ENCODE measurements at places on chromosomes 4 and X. TPM values are rescaled to one million over a fixed set of nuclear protein-coding genes. Genes with fewer than 3 reads are reported as not detected.

DNA sequence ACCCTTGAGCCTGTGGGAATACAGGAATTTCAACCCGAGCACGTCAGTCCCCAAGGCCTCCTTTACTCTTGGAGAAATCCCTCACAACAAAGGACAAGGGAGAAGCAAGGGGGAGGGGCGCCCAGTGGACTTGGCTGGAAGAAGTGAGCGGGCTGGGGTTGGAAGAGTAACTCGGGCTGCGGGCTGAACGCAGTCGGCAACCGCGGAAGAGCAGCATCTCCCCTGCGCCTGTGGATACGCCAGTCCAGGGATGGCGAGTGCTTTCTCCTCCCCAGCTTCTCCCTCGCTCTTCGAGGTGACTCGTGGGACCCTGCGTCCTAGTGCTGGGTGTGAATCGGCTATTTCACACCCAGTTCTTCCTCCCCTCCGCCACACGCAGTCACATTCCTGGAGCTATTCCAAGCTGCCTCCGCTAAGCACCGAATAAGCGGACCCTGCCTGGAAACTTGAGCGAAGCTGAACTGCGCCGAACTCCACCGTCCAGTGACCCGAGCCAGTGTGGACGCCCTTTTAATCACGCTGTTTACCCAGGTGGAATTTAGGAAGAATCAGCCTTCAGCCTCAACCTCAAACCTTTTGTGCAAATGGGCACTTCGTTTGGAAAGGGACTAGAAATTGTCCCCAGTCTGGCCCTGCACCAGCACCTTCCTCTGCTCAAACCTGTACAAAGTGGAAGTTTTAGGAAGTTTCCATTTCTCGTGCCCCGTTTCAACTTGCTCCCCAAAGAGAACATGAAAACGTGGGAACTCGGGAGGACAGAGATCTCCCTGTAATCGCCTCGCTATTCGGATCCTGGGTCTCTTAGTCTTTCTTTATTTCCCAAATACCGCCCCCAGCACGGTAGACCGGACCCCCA is 64.3 kb upstream of the WDR17 start:
- no peaks in the 10 kb centered on the region for H3K27me3 ChIP-seq
- peak overlapping the region; percentile 65 for H3K4me3 ChIP-seq
- peaks cover 8% of the 10 kb centered on the region for H3K4me1 ChIP-seq
- no peaks in the 10 kb centered on the region for H3K36me3 ChIP-seq
- peak; percentile 71 for DNase-seq

Gene MAGT1
- 26.2 TPM for total RNA-seq

DNA sequence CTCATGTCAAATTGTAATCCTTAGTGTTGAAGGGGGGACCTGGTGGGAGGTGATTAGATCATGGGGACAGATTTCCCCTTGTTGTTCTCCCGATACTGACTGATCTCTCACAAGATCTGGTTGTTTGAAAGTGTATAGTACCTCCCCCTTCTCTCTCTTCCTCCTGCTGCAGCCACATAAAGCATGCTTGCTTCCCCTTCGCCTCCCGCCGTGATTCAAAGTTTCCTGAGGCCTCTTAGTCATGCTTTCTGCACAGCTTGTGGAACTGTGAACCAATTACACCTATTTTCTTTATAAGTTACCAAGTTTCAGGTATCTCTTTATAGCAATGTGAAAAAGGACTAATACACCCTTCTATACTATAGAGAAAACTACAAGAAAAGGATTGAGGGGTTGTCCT is 1170.5 kb upstream of the AGA start:
- no peak for DNase-seq
- no peak overlapping the region for H3K27ac ChIP-seq
- no peaks in the 10 kb centered on the region for H3K27me3 ChIP-seq
- H3K4me1 ChIP-seq, result no peaks in the 10 kb centered on the region
- no peak overlapping the region for H3K4me3 ChIP-seq

DNA sequence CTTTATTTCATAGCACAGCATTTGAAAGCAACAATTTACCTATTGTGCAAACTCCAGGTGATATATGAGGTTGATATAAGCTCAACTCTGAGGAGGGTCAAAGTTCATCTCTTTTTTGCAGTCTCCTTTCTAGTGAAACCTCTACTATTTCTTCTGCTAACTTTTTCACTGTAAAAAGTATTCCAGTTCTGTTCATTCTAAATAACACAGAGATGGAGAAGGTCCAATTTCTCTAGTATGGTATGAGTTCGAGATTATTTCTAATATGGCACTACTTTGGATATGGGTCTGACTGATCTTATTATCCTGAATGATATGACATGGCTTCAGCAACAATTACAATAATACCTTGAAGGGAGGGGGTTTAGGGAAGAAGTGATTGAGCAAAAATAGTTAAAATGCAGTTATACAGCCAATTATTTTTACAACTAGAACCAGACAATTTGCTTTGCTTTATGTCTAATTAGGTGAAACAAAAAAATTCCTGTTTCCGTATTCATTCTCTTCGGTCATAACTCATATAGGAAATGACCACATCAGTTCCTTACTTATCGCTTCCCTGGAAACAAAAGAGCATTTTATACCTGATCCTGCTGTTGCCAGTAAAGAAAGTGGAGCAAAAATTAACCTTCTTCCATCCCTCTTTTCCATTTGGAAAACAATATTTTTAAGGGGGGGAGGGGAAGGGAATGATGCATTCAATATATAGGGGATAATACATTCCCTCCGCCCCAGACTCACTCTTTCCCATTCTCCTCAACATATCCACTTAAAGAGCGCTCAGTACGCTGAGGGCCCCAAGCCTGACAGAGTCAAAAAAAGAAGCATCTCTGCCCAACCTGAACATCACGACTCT is 1.0 kb downstream of the TBC1D9 start:
- H3K4me1 ChIP-seq, result peaks cover 5% of the 10 kb centered on the region
- H3K36me3 ChIP-seq, result no peaks in the 10 kb centered on the region
- DNase-seq, result no peak
- H3K27ac ChIP-seq, result peak overlapping the region; percentile 98
- peak overlapping the region; percentile 53 for H3K4me3 ChIP-seq
- no peaks in the 10 kb centered on the region for H3K27me3 ChIP-seq

DNA sequence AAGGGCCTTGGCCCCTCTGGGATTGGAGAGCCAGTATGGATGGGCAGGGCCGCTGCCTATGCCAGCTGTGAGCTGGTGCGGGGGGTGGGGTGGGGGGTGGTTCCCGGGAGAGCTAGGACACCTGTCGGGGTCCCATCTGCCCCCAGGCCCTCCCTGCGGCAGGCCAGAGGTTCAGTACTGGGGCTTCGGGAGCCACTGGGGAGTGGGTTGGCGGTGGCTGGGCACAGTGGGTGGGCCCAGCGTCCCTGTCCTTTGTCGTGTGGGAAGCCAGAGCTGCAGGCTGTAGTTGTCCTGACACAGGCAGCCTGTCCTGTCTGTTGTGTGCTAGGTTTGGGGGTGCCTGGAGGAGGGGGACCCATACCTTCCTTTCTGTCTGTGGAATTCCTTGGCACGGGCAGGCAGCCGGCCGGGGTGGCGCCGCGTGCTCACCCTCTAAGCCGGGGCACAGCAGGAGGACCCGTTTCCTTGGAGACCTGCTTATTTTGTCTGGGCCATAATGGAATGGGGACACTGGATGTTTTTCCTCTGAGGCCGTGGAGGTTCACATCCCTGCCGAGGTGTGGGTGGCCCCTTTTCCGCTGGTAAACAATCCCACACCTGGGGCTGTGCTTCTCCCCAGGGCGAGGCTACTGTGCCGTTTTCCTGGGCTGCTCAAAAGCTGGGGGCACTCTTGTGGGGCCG is 14.8 kb downstream of the DOK7 start:
- H3K4me3 ChIP-seq, result no peak overlapping the region
- H3K27ac ChIP-seq, result no peak overlapping the region
- H3K27me3 ChIP-seq, result no peaks in the 10 kb centered on the region
- peaks cover 3% of the 10 kb centered on the region for H3K4me1 ChIP-seq

- H3K36me3 ChIP-seq, result no peaks in the 10 kb centered on the region
- H3K4me3 ChIP-seq, result no peak overlapping the region
- DNase-seq, result no peak
- no peaks in the 10 kb centered on the region for H3K4me1 ChIP-seq
- no peaks in the 10 kb centered on the region for H3K27me3 ChIP-seq
These were observed 32.0 kb downstream of the SMPX start for GRCh38 chrX:21725916-21726315.

GRCh38 chr4:8228319-8229250 is 29.5 kb downstream of the SH3TC1 start:
- H3K4me1 ChIP-seq, result peaks cover 15% of the 10 kb centered on the region
- peak; percentile 94 for DNase-seq
- H3K4me3 ChIP-seq, result no peak overlapping the region
- H3K27me3 ChIP-seq, result no peaks in the 10 kb centered on the region

Gene LUZP4
- not detected for total RNA-seq

Gene HDX
- 1.00 TPM for total RNA-seq

DNA sequence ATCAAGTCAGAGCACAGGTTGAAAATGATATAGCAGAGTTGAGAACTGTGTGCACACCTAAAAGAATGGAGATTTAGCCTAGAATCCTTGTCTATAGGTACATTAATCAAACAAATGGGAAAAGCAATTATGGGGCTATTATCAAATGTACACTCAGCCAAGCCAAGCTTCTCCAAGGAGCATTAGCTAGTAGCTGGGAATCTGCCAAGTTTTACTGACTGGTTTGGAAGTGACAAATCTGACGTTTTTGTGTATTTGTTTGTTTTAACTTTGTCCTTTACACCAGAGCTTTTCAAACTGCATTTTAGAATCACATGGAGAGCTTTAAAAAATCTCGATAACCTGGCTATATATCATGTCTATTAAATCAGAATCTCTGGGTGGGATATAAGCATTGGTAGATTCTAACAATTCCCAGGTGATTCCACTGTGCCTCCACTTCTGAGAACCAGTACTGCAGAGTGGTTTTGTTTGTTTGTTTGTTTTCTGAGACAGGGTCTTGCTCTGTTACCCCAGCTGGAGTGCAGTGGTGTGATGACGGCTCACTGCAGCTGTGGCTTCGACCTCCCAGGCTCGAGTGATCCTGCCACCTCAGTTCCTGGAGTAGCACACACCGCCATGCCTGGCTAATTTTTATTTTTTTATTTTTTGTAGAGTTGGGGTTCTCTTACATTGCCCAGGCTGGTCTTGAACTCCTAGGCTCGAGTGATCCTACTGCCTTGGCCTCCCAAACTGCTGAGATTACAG is 279.8 kb downstream of the UNC5C start:
- no peaks in the 10 kb centered on the region for H3K4me1 ChIP-seq
- H3K4me3 ChIP-seq, result no peak overlapping the region
- H3K27me3 ChIP-seq, result no peaks in the 10 kb centered on the region
- H3K36me3 ChIP-seq, result no peaks in the 10 kb centered on the region
- no peak overlapping the region for H3K27ac ChIP-seq

GRCh38 chr4:99572527-99573240 is 1.9 kb upstream of the MTTP start:
- H3K27ac ChIP-seq, result no peak overlapping the region
- no peak for DNase-seq
- no peaks in the 10 kb centered on the region for H3K27me3 ChIP-seq
- H3K36me3 ChIP-seq, result no peaks in the 10 kb centered on the region
- H3K4me3 ChIP-seq, result no peak overlapping the region

Gene PNMA3
- total RNA-seq, result 0.30 TPM
